Amygdala (tissue), 56 donors: ENCODE measurements at places on chromosomes 11 and 22.

GRCh38 chr11:119461229-119461963 is 38.4 kb upstream of the THY1 start:
- no peak for DNase-seq

DNA sequence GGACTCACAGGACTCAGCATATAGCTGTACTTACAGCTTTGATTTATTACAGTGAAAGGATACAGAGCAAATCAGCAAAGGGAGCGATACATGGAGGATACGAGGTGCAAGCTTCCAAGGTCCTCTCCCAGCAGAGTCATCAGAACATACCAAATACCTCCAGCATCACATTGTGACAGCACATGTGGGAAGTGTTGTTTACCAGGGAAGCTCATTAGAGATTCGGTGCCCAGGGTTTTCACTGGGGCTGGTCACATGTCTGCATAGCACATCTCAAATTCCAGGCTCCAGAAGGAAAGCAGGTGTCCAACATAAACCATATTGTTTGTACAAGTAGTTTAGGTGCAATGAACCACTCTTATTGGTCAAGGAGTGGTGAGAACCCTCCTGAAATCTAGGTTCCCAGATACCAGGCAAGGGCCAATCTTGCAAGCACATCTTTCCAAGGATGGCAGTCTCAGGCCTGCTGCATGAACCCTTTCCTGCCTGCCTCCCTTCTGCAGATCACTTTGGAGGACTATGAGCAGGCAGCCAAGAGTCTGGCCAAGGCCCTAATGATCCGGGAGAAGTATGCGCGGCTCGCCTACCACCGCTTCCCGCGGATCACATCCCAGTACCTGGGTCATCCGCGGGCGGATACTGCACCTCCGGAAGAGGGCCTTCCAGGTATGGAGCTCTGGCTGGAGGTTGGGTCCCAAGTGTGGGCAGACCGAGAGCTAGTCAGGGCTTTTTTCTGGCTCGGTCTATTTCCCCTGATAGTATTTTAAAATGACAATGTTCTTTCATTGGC is 26.7 kb downstream of the AMPD3 start:
- DNase-seq: peak; percentile 26

- DNase-seq: no peak
Observed at GRCh38 chr11:76724171-76724768, 53.7 kb upstream of the LRRC32 start.

DNA sequence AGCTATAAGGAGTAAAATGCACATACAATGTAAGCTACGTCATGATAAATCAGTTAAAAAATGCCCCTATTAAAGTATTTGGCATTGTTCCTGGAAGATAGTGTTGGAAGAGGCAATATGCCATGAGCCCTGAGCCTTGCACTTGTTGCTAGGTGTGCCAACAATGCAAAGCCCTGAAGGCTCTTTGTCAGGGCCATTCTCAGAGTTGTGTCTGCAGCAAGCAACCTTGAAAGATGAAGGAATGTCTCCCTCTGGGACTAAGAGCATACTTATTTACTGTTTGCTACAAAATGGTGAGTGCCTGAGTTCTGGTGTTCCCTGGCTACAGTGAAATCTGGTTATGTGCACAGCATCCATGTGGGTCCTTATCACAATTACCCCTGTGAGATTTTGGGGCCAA is 322.3 kb upstream of the FAT3 start:
- no peak for DNase-seq

DNA sequence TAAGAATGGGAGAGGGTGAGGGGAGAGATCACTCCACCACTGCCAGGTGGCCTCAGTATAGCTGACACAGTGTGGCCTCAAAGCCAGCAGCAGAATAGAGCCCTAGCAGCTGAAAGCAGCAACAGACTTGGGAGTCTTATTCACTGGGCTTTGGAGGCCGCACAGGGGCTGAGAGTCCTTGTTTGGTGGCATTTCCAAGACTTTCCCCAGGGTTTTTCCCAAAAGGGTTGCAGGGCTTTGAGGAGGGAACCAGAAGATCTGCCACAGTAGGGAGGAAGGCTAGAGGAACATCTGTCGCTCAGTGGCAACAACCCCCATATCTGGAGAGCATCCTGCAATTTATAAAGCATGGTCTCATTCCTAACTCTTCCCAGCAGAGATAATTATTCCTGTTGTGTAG is 35.0 kb upstream of the RCN1 start:
- DNase-seq: no peak

- DNase-seq: no peak
Observed at GRCh38 chr11:32987851-32988250, 27.8 kb upstream of the DEPDC7 start.

DNA sequence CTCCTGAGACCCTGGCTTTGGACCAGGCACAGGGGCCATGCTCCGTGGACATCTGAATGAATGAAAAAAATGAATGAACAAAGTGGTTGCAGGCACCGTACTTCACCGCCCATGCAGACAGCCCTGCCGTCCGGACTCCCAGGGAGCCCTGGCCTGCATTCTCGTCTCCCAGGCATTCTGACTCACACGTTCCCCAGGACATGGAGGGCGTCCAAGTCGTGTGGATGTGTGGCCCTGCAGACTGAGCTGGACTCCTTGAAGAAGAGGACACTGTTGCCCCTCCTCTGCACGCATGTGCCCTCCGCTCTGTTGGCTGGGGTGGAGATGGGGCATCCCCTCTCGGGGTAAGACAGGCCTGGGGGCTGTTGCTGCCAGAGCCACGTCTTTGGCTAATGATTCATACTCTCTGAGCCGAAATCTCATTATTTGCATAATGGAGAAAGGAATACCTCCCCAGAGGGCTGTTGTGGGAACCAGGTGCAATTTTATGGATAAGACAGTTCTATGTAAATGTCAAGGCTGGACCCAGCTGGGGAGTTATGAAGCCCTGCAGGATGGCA is 49.7 kb downstream of the RTL6 start:
- no peak for DNase-seq

- no peak for DNase-seq
Observed at GRCh38 chr11:8283465-8284230, 20.0 kb upstream of the LMO1 start.

DNA sequence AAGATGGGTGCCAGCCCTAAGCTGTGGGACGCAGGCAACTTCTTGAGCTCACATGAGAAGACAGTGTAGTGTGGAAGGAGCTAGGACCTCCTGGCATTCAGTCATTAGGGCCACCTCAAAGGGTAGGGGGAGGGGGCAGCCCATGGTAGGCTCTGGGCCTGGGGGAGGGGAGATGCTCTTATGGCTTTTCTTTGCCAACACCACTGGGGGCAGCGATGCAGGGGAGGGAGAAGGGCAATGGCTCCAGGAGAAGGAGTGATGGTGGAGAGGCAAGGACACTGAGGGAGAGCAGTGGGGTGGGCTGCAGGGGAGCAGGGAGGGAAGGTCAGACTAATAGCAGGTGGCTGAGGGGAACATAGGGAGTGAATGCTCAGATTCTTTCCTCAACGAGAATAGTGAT is 63.3 kb upstream of the SUSD2 start:
- DNase-seq: no peak

DNA sequence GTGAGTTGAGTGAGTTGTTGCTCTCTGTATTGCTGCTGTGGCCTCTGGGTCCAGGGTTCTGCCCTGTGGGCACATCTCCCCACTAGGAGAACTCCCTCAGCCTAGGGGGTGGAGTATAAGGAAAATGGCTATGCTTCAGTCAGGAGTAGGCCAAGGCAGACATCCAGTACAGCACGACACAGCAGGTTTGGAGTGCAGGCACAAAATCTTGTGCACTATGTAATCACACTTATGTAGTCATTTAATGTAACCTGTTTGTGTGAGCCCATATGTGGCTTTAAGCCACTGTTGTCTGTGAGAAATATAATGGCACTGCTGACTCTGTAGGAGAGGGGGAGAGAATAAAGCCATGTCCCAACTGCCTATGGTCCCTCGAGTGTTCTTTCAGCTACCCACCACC is 90.1 kb downstream of the CCDC83 start:
- DNase-seq: no peak

- DNase-seq: peak; percentile 36
Observed at GRCh38 chr22:37643225-37643847, 3.9 kb downstream of the SH3BP1 start.

GRCh38 chr11:123062892-123063825 is 1.2 kb upstream of the HSPA8 start:
- DNase-seq: peak; percentile 60

- no peak for DNase-seq
Observed at GRCh38 chr11:31799435-31800397, 11.4 kb downstream of the PAX6 start.

DNA sequence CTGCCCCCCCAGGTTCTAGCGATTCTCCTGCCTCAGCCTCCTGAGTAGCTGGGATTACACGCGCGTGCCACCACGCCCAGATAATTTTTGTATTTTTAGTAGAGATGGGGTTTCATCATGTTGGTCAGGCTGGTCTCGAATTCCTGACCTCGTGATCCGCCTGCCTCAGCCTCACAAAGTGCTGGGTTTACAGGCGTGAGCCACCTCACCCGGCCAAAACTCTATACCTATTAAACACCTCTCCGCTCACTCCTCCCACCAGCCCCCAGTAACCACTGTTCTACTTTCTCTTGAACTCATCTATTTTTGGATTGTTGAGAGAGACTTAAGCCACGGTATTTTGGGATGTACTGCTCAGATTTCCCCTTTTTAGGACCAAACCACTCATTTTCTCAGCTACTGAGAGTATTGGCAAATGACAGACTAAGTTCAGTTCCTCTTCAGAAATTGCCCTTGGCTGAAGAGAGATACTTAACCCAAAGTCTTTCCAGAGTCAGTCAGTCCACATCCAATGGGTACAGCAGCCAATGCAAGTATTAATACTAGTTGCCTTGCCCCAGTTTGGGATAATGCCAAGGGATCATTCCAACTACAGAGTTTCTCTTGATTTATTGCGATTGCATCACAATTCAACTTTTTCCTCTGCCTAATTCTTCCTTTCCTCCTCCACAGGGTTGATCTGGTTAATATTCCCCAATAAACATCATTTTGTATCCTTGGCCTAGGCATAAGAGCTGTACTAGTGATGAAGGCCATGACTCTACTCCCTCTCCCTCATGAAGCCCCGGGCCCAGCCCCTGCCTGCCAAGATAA is 36.8 kb upstream of the CSTF3 start:
- DNase-seq: no peak

DNA sequence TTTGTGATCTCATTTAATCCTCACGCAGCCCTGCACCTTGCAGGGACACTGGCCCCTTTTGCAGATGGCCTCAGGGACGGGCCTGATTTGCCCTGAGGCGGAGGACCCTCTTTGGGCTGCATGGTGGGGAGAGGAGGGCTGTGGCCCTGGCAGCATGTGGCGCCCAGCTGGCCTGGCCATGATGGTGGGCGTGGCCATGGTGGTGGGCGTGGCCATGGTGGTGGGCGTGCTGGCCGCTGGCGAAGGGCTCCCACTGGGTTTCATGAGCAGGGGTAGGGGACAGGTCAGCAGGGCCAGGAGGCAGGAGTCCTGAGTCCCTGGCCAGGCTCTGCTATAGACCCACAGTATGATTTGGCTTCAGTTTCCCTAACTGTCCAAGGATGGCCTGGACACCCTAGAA is 13.1 kb downstream of the WNT11 start:
- DNase-seq: no peak

DNA sequence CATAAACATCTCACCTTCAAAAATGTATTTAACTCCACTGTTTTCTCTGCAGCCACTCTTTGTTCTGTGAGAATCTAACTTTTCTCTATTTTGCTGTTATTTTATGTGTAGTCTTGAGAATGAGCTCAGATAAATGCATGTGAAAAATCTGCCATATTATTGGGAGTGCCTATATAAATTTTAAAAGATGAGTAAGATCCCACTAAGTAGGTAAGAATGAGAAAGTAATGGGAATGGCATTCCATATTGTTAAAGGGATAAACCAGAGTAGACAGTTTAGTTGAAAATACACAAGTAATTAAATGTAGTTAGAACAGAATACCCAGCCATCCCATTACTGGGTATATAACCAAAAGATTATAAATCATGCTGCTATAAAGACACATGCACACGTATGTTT is 817.2 kb downstream of the FAM181B start:
- no peak for DNase-seq

- DNase-seq: no peak
Observed at GRCh38 chr22:22773979-22774604, 113.5 kb upstream of the IGLL5 start.

DNA sequence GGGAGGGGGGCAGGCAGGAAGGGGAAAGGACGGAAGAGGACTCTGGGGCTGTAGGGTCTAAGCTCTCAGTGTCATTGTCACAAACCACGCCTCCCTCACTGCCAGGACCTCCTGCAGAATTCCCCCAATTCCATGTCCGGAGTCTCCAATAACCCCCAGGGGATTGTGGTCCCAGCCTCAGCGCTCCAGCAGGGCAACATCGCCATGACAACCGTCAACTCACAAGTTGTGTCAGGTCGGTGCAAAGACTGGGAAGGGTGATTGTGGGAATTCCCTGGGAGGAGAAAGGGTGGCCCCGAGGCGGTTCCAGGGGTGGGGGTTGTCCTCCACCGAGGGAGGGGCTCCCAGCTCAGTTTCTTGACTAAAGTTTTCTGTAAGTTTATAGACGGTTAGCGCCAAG is 86.0 kb downstream of the FEZ1 start:
- DNase-seq: no peak

- no peak for DNase-seq
Observed at GRCh38 chr11:64360448-64360921, 1.5 kb downstream of the RPS6KA4 start.

DNA sequence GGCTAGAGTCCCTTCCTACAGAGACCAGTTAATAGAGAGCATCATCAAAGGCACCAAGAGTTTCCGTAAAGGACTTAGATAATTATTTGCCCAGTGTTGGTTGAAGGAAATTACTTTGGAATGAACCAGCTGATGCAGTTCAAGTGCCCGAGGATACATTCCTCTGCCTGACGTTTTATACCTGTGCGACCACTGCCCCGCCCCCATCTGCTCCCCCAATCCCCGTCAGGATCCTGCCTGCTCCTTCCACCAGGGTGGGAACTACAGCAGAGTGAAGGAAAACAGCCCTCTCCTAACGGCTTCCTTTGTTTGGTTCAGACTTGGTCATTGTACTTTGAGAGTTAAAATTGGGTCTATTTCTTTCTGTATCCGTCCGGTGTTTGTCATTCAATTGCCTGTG is 761.5 kb downstream of the NTM start:
- DNase-seq: no peak

DNA sequence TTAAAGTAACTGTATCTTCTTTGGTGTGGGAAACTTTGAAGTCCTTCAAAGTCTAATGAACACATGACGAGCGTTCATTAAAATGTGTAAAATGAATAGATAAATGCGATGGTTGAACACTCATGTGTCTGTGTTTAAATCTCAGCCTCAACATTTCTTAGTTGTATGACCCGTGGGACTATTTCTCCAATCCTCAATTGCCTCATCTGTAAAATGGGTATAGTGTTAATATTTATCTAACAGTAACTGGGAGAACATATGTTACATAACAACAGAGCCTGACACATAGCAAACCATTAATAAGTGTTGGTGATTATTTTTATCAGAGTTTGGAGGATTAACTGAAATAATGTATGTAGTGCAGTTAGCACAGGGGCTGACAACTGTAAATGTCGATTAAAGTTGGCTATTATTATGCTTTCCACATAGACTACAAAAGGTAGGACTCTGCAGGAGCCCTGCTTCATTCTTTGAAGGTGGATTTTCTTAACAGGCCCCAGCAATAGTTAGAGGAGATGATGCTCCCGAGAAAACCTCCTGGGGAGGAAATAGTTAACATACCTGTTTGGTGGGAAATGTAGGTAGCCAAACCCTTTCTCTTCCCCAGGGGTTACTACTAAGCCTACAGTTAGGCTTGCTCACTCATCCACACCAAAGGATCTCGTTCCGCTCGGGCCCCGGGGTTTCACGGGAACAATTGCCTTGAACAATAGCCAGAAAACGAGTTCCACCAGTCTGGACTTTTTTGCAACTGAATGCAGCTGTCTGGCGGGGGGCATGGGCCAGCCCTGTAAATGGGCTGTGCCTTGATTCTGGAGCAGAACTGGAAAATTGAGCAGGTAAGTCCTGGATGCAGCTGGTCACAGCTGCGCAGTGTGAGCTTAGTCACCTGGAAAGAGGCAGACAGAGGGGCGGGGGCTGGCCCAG is 133.4 kb downstream of the DBX1 start:
- DNase-seq: no peak
